ENCODE measurements at places on chromosomes 4 and X.

- no peak for DNase-seq
Observed at GRCh38 chr4:66123831-66124413, 453.6 kb upstream of the EPHA5 start.

GRCh38 chr4:84892950-84893349 lies 73.5 kb downstream of the WDFY3 start:
- DNase-seq: no peak

DNA sequence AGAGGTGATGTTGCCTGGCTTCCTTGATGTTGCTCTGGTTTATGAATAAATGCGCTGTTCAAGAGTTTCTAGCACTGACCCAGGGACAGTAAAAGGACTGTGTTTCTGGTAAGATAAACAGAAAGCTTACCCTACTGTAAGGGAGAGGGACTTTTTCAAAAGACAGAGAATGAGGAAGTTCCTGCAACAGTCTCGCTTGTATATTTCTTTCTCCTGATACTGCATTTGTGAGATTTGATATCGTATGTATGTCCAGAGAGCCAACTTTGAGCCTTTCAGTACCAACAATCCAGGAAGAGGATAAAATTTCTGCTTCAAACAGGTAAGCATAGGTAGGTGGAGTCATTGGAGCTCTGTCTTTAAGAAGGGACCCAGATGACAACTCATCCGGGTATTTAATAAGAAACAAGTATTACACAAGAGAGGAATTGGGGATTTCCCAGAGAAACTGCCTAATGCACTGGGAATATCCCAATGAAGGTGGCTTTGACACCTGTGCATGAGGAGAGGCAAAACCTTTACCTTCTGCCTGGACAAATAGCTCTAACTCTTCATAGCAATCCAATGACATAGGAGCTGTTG lies 773 bp downstream of the DAPP1 start:
- no peak for DNase-seq

- DNase-seq: no peak
Observed at GRCh38 chrX:71095981-71096759, 519 bp downstream of the FOXO4 start.

DNA sequence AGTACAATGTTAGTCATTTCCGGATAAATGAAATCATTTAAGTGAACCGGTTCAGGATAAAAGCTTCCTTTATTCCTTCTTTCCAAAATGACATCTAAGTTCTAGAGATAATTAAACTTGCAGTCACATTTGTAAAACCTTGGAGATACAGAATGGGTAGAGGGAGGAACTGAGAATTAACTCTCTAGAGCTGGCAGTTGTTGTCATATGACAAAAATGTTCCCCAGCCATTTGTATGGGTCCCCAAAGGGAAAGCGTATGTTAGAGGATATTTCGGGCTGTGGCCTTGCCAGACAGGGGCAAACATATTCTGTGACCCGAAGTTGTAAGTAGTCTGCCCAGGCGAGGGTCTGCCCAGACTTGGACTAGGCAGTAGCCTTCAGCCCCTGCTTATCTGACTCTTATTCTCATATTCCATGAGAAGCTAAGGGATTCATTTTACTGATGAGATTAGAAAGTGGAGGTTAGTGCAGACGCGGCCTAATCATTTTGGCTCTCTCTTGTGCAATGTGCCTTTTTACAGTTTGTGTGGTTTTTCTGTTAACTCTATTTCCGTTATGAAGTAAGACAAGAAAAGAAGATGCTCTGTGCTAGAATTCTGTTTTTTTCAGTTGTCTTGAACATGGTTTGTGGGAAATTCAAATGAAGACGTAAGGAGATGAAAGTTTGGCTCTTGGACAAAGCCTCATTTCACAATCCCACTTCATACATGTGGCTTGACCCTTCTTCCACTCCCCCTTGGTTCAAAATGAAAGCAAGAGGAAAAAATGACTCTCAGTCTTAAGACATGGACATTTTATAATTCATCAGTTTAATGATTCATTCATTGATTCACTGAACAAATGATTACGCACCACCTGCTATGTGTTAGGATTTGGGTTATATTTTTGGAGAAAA lies 2394.2 kb upstream of the AGA start:
- no peak for DNase-seq

- DNase-seq: no peak
Observed at GRCh38 chr4:116796022-116796421, 289.4 kb downstream of the TRAM1L1 start.

GRCh38 chr4:3792813-3793212 lies 26.6 kb downstream of the ADRA2C start:
- no peak for DNase-seq

GRCh38 chr4:53659112-53659511 lies 67.8 kb upstream of the LNX1 start:
- DNase-seq: no peak

DNA sequence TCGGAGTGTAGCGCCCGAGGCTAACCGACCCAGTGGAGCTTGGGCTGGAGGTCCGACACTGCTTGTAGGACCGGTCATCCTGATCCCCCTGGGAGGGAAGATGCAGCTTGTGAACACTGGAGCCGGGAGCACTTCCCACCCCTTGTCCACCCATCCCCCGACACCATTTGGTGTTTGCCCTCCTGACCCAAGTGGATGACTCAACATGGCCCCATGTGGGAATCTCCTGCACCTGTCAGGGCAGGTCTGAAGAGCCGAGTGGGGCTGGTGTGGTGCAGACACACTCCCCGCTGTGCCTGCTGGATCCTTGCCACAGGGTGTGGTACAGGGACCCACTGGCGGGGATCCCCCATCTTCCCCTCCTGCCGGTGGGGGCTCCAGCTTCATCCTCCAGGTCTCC lies 90.0 kb upstream of the AFAP1 start:
- DNase-seq: no peak

- DNase-seq: no peak
Observed at GRCh38 chrX:134338527-134338926, 101.5 kb downstream of the CCDC160 start.

All from stimulated activated CD4-positive, alpha-beta T cell treated with anti-CD3 and anti-CD28 coated beads, Interleukin-1b, Interleukin-23, amount 100 ng/mL, for 1 hour (primary cell).